NCI-H69 (cell line): ENCODE measurements at places on chromosomes 3 and 15.

DNA sequence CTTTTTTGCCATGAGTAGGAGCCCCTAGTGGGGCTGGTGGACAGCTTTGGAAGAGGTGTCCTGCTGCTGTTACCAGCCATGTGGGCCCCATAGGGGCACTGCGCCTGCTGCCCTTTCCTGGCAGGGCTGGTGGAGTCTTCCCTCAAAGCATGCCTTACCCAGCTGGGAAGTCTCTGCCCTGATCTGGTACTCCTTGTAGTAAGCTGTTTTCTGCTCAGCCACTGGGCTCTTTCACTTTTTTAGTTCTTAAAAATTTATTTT lies 26.2 kb downstream of the HMCES start:
- DNase-seq = peak; percentile 2

- no peak for DNase-seq
Observed at GRCh38 chr3:30966896-30967295, 72.4 kb upstream of the GADL1 start.

DNA sequence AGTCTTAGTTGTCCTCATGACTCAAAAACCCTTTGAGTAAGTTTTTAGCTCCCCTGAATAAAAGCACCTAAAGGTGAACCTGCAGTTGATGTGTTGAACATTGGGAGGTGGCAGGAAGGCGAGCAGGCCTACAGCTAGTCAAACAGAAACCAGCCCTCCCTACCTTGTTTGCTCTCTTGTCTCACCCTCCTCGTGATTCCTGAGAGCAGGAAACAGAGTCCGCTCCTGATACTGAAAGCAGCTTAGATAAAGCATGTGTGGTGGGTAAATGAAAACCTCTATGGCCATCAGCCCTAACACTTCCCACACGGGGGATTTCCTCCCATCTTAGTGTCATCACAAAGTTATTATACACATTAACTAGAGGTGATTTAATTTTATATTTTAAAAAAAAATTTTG lies 21.8 kb upstream of the CLDN18 start:
- DNase-seq = peak; percentile 69

DNA sequence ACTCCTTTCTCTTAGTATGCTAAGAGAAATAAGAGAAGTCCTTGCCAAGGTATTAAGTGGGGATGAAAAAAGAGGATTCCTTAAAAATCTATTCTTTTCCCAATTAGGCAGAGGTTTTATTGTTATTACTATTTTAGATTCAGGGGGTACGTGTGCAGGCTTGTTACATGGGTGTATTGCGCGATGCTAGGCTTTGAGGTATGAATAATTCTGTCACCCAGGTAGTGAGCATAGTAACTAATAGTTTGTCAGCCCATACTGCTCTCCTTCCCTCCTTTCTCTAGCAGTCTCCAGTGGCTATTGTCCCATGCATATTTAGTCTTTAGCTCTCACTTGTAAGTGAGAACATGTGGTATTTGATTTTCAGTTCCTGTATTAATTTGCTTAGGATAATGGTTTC lies 83.9 kb downstream of the LEKR1 start:
- DNase-seq = no peak

- no peak for DNase-seq
Observed at GRCh38 chr3:130626049-130626448, 109.1 kb downstream of the COL6A6 start.

GRCh38 chr3:11844891-11845290 lies 1.8 kb downstream of the TAMM41 start:
- DNase-seq = no peak

DNA sequence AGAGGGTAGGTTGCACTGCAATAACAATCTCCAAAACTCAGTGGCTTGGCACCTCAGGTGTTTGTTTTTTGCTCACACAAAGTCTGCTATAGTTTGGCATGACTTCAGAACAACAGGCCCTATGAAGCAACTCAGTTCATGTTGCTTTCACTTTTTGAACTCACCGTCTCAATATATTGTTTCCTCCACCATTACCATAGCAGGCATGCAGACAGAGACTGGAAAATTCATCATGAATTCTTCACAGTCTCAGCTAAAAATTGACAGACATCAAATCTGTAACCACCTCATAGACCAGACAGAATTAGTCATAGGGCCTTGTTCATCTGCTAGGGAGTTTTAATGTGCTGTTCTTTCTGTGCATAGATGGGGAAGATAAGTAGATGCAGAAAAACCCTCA lies 161.4 kb upstream of the POU1F1 start:
- DNase-seq = no peak

DNA sequence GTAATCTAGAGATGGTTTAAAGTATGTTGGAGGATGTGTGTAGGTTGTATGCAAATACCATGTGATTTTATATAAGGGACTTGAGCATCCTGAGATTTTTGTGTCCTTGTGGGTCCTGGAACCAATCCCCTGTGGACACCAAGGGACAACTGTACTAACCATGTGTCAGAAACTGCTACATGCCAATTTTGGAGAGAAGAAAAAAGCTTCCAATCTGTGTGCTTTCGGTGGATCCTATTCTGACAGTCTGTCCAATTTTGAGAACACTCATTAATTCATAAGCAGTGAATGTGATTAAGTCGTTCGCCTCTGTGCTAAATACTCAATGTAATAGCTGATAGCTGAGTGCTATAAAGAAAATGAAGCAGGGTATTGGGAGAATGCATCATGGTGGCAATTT lies 61.6 kb downstream of the RBM6 start:
- no peak for DNase-seq

- DNase-seq = no peak
Observed at GRCh38 chr3:131917006-131917405, 117.8 kb downstream of the CPNE4 start.

DNA sequence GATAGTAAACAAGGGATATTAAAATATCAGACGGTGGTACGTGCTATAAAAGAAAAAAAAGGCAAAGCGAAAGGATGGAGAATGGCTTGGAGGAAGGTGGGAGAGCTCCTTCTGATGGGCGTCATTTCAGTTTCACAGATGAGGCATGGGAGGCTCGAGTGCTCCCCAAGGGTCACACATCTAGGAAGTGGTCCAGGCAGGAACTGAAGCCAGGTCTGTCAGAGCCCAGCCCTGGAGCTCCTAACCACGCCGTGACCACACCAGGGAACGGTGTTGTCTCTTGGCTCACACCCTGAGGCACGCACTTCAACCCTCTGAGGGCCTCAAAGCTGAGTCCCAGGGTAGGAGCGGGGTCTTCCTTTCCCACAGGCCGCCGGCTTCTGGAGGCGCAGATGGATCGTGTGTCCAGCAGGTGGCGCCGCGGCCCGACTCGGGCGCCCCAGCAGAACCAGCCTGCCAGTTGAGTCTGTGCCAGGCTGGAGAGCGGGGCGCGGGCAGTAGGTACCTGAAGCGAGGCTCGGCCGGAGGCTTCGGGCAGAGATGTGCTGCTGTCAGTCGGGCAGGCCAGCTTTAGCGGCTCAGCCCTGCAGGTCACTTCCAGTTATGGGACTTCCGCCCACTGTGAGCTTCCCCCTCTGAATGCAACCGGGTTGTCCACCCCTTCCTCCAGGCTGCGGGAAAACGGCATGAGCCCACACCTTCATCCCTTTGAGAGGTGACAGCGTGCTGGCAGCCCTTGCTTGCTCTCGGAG lies 68.1 kb downstream of the SLC6A1 start:
- peak; percentile 78 for DNase-seq

DNA sequence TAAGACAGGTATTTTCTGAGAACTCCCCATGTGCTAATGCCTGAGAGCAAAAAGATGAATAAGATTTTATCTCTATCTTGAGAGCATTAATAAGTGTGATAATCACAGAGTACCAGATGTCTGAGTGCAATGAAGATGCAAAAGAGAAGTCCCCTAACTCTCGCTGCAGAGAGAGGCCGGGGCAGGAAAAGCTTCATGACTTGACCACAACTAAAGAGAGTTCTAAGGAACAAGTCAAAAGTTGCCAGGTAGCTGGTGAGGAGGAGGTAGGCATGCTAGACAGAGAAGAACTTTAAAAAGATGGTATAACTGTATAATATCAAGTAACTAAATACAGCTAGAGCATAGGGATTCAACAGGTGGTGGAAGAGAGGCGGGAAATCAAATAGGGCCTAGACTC lies 28.8 kb downstream of the MTMR10 start:
- DNase-seq = no peak

- peak; percentile 55 for DNase-seq
Observed at GRCh38 chr3:18288243-18288642, 136.9 kb downstream of the SATB1 start.

DNA sequence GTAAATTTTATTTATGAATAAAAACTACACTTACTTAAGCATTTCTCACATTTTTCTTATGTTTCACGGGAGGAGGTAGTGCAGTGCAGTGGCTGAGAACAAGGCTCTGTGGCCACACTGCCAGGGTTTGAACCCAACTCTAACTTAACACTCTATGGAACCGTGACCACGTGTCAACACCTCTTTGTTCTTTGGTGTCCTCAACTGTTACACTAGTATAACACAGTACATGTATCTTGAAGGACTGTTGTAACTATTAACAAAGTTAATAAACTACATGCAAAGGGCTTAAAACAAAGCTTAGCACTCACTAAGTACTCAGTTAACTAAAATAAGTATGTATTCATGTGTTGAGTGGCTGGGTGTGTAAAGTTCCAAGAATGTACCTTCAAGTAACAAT lies 19.5 kb downstream of the CD47 start:
- no peak for DNase-seq

DNA sequence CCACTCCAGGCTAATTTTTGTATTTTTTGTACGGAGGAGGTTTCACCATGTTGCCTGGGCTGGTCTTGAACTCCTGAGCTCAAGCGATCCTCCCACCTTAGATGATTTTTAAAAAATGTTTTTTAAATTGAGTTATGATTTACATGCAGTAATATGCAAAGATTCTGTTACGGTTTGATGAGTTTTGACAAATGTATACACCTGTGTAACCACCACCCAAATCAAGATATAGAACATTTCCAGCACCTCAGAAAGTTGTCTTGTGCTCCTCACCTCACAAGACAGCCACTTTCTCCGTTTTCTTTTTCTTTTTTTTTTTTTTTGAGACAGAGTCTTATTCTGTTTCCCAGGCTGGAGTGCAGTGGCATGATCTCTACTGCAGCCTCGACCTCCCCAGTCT lies 4.8 kb downstream of the SLC6A6 start:
- DNase-seq = no peak

DNA sequence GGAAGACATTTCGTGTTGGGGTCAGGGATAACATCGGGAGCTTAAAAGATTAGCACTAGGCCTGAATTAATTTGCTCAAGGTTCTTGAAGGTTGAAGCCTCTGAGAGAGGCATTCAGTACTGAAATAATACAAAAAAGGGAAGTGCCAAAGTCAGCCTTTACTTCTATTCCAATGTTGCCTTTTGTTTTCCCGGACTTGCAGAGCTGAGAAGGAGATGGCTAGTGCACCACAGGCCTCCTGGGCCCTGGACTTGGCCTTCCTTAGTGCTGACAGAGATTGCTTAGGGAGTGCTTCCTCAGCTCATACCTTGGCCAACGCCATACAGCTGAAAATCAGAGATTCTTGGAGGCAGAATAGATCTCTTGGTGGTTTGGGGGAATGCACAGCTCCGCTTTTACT lies 333.6 kb upstream of the TBL1XR1 start:
- DNase-seq = no peak

DNA sequence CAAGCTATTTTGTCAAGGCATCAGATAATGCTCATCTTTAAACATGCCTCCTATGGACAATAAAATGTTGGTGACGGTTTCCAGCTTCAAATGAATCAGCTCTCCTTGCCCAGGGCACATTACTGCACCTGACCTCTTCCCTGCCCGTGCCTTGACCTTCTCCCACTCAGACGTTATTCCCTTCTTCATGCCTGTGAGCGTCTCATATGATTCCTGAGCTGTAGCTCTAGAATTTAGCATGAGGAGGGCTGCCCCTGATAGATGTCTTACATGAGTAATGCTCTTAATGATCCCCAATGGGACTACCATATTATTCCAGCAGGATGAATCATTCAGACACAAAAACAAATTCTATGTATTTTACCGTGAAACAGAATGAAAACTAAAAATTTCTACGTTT lies 762.7 kb downstream of the ROBO1 start:
- peak; percentile 57 for DNase-seq

DNA sequence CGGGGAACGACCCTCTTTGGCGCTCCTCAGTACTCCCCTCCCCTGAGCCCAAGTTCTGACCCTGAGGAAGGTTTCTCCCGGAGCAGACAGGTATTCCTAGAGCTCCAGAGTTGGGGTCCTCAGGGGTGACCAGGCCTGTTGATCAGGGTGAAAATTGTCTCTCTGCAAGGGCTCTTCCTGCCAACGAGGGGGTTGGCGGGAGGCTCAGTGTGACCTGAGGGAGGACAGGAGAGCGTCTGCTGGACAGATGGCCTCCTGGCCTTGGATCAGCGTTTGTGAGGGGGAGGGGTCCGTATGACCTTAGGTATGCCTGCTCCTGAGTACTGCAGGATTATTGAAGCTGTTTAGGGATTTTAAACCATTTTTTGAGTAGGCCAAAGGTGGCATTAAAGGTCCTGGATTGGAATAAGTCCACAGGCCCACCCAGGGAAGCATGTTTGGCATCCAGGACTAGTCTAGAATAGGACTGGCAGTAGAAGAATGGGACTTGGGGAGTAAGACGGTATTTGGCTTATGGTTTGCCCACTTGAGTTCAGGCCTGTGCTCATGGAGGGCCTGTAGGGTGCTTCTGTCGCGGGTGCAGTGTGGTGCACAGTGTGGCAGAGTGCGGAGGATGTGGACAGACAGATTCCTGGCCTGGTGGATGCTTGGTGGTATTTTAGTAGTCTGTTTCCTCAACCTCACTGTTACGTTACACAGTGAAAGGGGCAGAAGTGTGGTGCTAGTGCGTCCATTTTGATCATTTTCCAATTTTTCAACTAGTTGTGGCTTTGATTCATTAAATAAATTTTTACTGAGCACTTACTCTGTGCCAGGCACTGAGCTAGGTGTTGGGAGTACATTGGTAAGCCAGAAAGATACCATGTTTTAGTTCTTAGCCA lies 959 bp downstream of the ZNF592 start:
- DNase-seq = no peak

DNA sequence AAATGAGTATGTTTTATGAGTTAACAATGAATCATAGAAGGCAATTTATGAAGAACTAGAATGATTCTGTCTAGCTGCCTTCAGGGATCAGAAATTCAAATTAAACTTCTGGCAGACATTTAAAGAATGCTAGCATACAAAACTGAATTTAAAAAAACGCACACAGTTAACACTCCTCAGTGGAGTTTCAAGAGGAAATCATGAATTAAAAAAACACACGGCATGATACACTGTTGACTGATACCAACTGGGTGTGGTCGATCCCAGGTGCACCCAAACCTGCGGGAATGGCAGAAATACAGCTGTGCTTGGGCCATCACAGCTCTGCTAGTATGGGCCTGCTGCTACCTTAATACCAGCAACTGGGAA lies 526.0 kb downstream of the FOXP1 start:
- DNase-seq = peak; percentile 77
